ENCODE measurements at places on chromosomes 16 and 17.

DNA sequence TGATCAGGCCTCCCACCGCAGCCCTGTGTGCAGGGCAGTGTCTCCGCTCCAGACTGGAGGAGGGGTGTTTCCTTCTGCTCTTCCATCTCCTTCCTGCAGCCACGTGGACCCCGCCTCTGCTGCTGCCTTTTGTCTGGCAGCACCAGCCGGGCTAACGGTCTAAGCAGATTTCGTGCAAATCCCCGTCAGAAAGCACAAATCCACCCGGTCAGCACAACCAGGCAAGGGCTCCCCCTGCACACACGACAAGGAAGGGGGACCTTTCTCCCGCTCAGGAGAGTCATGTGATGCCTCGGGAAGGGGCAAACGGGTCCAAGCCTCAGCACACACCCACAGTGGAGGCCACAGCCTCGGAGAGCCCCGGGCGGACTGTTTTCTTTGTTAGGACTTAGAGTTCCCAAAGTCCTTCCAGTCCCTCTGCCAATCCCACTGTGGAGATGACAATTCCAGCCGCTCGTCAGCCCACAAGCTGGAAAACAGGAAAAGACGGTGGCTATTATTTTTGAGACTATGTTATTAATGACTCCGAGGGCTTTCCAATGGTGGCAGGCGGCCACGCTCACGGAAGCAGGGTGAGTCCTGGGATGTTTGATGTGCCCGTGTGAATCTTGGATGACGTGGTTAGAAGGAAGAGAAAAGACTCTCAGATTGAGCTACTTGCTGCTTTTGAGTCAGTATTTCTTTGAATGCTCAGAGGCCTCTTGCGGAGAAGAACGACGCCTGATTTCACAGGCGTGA, 22.5 kb upstream of the MEAK7 start:
- DNase-seq = no peak

DNA sequence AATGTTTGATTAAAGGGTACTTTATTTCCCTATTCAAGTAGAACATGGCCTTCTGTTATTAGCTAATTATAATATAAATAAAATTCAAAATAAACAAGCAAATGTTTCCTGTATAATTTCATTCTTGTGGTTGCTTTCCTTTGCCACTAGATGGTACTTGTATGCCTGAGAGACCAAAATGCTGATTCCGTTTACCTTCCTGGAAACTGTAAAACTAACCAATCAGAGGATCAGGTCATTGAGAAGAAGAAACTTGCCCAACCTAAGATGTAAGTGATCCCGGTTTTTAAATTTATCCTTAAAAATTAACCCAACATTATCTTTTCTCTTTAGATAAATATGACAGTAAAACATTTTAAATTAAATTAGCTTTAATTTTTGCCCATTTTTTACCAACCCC, 8.1 kb upstream of the ABCA5 start:
- DNase-seq = no peak

DNA sequence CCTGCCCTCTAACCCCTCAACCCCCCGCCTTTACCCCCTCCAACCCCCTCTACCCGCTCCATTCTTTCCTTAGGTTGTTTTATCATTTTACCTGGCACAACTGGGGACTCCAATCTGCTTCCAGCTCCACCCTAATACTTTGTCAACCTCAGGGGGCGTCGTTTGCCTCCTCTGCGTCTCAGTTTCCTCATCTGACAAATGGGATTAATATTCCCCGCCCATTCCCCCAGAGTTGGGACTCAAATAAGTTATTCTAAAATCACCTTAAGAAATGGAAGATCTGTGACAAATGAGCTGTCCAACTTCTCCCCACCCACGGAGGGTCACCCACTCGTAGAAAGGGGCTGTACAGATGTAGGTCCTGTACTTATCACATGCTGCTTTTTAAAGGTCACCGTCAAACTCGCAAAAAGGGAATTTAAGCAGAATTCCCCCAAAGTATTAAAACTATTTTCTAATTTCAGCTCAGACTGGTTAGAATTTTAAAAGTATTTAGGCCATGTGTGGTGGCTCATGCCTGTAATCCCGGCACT, 40.6 kb upstream of the CPNE2 start:
- DNase-seq = no peak

DNA sequence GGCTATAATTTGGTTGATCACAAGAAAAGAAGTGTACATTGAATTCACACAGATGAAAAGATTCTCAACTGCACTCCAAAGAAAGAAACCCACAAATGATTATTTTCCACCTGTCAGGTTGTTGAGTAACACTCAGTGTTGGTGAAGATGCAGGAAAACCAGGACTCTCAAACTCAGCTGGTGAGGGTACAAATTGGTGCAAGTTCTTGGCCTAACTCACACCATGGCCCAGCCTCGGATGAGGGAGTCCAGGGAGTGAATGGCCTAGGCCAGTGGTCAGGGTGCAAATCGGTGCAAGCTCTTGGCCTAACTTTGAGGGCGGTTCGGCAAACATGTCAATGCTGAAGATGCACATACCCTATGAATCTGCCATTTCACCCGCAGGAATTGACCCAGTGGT, 8.6 kb downstream of the SCNN1B start:
- DNase-seq = no peak

DNA sequence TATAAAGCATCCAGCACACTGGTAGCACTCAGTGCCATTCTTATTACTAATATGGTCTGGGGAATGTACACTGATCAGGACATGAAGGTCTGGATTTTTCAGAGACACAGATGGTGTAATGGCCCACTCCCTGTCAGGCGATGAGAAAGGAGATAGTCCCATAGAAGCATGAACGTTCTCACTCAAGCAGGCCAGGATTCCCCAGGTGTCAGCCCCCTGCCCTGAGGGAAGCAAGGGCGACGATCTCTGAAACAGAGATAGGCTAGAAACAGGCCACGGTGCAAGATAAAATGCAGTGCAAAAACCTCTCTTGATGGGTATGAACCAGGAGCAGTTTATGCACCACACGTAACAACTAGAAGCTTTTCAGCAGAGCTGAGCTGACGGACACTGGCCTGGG, 10.6 kb downstream of the PRPSAP1 start:
- DNase-seq = no peak

- no peak for DNase-seq
Observed at GRCh38 chr17:19309701-19310100, 52.8 kb downstream of the B9D1 start.

- DNase-seq = no peak
Observed at GRCh38 chr16:2426941-2427361, 2.3 kb upstream of the CCNF start.

DNA sequence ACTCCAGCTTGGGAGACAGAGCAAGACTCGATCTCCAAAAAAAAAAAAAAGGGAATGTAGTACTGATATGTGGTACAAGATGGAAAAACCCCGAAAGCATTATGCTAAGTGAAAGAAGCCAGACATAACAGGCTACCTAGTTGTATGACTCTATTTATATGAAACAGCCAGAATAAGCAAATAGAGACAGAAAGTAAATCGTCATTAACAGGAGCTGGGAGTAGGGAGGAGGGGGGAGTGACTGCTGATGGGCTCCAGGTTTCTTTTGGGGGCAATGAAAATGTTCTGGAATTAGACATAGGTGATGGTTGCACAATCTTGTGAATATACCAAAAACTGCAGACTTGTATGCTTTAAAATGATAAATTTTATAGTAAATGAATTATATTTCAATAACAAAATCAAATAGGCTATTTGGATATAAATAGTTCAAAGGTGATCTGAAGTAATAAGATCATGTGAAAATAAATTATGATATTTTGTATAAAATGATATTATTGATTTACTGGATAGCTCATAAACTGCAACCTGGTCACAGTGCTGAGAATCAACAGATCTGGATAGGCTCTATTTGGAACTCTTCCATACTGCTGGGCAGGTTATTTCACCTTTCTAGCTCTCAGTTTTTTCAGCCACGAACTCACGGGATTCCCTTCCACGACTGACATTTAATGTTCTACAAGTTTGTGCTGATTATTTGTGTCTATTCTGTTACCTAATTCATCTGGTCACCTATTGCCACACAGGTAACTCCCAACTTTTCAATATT, 27.1 kb downstream of the ZNF652 start:
- DNase-seq = no peak

- DNase-seq = no peak
Observed at GRCh38 chr17:67415291-67415690, 38.2 kb downstream of the PITPNC1 start.

DNA sequence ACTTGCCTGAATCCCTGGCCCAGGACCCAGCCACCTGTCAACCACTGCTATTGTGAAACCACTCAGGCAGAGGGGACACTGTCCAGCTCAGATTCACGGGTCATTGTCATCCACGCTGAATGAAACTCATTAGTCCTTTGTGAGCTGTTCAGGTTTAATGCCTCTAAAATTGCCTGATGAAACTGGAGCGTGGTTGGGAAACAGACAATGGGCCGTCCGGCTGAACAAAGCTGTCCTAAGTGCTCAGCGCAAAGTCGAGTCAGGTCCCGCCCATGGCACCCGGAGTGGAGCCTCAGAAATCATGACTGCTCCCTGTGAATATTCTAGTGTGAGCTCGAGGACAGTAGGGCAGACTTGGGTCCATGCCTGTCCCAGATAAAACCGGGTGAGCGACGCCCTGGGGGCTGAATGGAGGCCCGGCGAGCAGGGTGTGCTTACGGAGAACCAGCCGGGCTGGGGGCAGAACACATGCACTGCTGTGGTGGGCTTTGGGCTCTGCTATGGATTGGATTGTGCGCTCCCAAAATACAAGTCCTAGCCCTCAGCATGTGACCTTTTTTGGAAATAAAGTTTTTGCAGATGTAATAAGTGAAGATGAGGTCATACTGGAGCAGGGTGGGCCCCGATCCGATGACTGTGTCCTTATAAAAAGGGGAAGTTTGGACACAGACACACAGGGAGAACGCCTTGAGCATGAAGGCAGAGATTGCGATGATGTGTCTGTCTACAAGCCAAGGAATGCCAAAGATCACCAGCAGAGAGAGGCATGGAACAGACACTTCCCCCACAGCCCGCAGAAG, 12.9 kb upstream of the CMIP start:
- DNase-seq = no peak

GRCh38 chr17:17205368-17206123, 587 bp downstream of the PLD6 start:
- peak; percentile 41 for DNase-seq

- DNase-seq = no peak
Observed at GRCh38 chr17:66960613-66961012, 3.9 kb upstream of the CACNG4 start.

DNA sequence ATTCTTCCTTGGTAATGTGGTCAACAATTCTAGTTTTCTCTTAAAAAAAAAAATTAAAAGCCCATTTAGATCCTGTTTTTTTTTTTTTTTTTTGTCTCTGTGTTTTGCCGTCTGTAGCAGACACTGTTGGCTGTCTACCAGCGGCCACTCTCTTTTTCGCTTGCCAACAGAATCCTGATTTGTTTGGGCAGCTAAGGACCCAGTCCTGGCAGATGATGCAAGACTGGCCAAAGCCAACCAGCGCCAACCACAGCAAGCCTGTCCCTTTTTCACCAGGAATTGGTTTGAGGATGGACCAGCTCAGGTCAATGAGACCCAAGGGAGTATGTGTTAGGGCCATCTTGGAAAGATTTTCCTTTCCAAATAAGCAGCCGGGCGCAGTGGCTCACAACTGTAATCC, 28.2 kb downstream of the ST3GAL2 start:
- no peak for DNase-seq

All from Caki2 (cell line).